DND-41 (cell line): ENCODE measurements at places on chromosomes 13 and 19.

GRCh38 chr19:14114854-14115253 is 2.7 kb downstream of the PRKACA start:
- peak; percentile 29 for DNase-seq
- peaks cover 16% of the 10 kb centered on the region for H3K36me3 ChIP-seq
- no peak overlapping the region for H3K4me3 ChIP-seq
- no peaks in the 10 kb centered on the region for H3K27me3 ChIP-seq
- H3K27ac ChIP-seq, result no peak overlapping the region

- no peaks in the 10 kb centered on the region for H3K36me3 ChIP-seq
- H3K27me3 ChIP-seq, result peaks cover 5% of the 10 kb centered on the region
- no peak overlapping the region for H3K4me3 ChIP-seq
- DNase-seq, result peak; percentile 57
Observed at GRCh38 chr19:40143612-40144011, 47.6 kb upstream of the MAP3K10 start.

DNA sequence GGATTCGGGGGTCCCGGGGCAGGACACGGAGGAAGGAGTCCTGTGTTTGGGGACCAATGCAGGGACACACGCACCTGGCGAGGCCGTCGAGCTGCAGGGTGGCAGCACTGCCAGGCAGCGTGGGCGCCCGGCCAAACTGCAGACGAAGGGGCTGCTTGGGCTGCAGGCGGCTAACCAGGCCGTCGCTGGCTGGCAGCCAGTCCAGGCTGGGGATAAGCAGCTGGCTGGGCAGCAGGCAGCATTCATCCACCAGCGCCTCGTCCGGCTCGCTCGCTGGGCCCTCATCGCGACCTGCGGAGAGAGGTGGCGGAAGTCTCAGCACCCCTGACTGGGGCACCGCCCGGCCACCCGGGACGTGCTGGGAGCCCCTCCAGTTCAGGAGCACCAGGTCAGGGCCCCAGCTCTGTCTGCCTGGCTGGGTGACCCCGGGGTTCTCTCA is 11.5 kb downstream of the CFD start:
- peaks cover 64% of the 10 kb centered on the region for H3K36me3 ChIP-seq
- no peak overlapping the region for H3K4me3 ChIP-seq
- no peak for DNase-seq
- H3K27me3 ChIP-seq, result no peaks in the 10 kb centered on the region
- no peak overlapping the region for H3K27ac ChIP-seq

- no peak for DNase-seq
- H3K36me3 ChIP-seq, result no peaks in the 10 kb centered on the region
Observed at GRCh38 chr13:91024157-91024792, 323.2 kb upstream of the MIR17HG start.

- no peak overlapping the region for H3K4me3 ChIP-seq
- H3K36me3 ChIP-seq, result no peaks in the 10 kb centered on the region
- no peak overlapping the region for H3K27ac ChIP-seq
- H3K4me1 ChIP-seq, result no peaks in the 10 kb centered on the region
Observed at GRCh38 chr19:30428092-30428680, 56.0 kb downstream of the ZNF536 start.

DNA sequence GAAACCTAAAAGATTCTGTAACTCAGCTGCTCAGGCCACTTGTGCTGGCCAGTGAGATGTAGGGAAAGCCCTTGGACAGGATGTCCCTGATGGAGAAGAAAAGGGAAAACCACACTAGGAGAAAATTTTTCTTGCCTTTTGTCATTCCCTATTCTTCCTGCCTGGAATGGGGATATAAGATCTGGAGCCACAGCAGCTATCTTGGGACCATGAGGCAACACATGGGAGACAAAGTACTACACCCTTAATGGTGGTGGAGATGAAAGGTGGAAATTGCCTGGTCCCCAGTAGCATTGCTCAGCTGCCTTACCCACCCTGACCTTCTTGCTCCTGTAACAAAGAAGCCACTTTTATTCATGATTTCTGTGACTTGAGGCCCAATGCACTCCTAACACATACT is 9.4 kb downstream of the RSPH6A start:
- H3K4me1 ChIP-seq, result peaks cover 15% of the 10 kb centered on the region
- no peaks in the 10 kb centered on the region for H3K36me3 ChIP-seq
- no peaks in the 10 kb centered on the region for H3K27me3 ChIP-seq
- no peak for DNase-seq

GRCh38 chr19:34165295-34165738 is 7.0 kb upstream of the LSM14A start:
- H3K4me1 ChIP-seq, result no peaks in the 10 kb centered on the region
- no peak for DNase-seq
- H3K36me3 ChIP-seq, result no peaks in the 10 kb centered on the region
- H3K27ac ChIP-seq, result no peak overlapping the region
- no peak overlapping the region for H3K4me3 ChIP-seq

GRCh38 chr19:5717215-5717935 is 2.6 kb downstream of the LONP1 start:
- peak overlapping the region; percentile 98 for H3K27ac ChIP-seq
- H3K4me1 ChIP-seq, result peaks cover 38% of the 10 kb centered on the region
- H3K36me3 ChIP-seq, result peaks cover 42% of the 10 kb centered on the region
- H3K27me3 ChIP-seq, result no peaks in the 10 kb centered on the region
- peak overlapping the region; percentile 81; the same call in 1 of the 2 replicates for H3K4me3 ChIP-seq

GRCh38 chr13:80390338-80390737 is 49.4 kb upstream of the SPRY2 start:
- no peak overlapping the region for H3K27ac ChIP-seq
- no peaks in the 10 kb centered on the region for H3K36me3 ChIP-seq
- H3K4me1 ChIP-seq, result no peaks in the 10 kb centered on the region
- no peak overlapping the region for H3K4me3 ChIP-seq
- H3K27me3 ChIP-seq, result no peaks in the 10 kb centered on the region

DNA sequence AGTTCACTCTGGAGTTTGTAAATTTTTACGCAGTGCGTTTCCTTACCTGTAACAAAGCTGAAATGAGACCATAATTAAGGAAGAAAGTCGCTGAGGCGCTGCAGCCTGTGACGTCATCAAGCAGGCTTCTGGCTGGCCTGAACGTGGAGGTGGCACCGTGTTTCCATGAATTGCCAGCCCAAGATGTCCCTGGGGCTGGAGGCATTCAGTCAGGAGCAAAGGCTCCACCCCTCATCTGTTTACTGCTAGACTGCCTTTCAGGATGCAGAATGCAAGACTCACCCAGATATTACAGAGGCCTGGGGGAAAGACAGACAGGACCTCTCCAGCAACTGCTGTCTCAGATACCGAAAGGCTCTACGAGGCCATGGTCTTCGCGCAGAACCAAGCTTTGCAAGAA is 424.6 kb downstream of the TSHZ3 start:
- H3K4me1 ChIP-seq, result no peaks in the 10 kb centered on the region
- H3K4me3 ChIP-seq, result no peak overlapping the region
- no peaks in the 10 kb centered on the region for H3K27me3 ChIP-seq
- no peak overlapping the region for H3K27ac ChIP-seq
- no peaks in the 10 kb centered on the region for H3K36me3 ChIP-seq
- no peak for DNase-seq

GRCh38 chr19:29978080-29978479 is 36.0 kb downstream of the URI1 start:
- H3K27ac ChIP-seq, result no peak overlapping the region
- no peaks in the 10 kb centered on the region for H3K4me1 ChIP-seq
- no peak for DNase-seq

DNA sequence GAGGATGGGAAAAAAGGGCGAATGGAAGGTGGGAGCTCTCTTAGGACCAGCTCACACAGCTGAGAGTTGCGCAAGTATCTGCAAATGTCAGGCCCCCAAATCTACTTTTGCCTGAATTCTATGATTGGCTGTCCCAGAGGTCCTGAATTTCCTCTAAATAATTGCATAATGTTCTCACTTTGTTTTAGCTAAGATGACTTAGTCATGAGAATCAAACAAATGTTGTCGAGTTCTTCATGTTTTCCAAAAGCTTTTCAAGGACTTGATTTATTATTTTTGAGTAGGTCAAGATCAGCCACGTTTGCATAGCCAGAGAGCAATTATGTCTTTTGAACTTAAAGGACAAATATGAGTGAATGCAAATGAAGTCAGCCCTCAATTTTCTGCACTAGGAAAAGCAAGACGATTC is 246.6 kb upstream of the MAB21L1 start:
- H3K27ac ChIP-seq, result no peak overlapping the region
- DNase-seq, result no peak
- no peaks in the 10 kb centered on the region for H3K4me1 ChIP-seq
- H3K4me3 ChIP-seq, result no peak overlapping the region
- H3K36me3 ChIP-seq, result no peaks in the 10 kb centered on the region
- H3K27me3 ChIP-seq, result peaks cover 17% of the 10 kb centered on the region

DNA sequence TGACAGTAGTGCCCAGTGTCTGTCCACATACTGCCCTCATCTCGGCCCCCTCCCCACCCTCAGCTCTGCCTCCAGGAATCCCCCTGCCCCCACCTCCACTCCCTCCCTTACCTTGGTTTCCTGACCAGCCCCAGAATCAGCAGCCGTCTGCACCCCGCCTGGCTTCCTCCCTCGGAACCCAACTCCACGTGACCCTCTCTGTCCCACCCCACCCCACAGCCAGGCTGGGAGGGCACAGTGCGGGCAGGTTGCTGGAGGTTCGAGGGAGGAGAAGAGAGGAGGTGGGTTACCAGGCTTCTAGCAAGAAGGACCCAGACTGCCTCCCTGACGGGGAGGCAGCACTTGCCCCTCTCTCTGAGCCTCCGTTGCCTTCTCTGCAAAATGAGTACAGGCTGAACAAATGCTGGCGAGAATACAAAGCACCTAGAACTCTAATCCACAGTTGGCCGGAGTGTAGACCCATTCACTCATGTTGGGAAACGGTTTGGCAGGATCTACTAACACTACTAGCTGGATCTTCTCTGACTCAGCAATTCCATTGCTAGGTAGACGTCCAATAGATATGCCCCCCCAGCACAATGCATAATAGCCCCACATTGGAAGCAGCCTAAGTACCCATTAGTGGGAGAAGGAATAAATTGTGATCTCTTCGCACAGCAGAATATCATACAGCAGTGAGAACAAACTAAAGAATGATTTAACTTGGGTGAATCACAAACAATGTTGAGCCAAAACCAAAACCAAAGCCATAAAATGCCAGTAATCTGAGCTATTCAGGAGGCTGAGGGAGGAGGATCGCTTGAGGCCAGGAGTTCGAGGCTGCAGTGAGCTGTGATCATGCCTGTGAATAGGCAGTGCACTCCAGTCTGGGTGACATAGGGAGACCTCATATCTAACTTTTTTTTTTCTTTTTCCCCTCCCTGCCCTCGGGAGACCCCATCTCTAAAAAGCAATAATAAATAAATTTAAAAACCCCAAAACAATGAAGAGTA is at the start of gene RASAL3:
TSS of gene RASAL3 (minus strand) at position 151 of the 992 bp plus-strand sequence. CDS start 186 bp downstream, outside the sequence.
- H3K27ac ChIP-seq, result peak within 1 kb of the TSS; percentile 94
- peaks cover 28% of the 10 kb centered on the region for H3K36me3 ChIP-seq
- H3K27me3 ChIP-seq, result no peaks in the 10 kb centered on the region
- H3K4me3 ChIP-seq, result peak within 1 kb of the TSS; percentile 83
- peak; percentile 86 for DNase-seq
- H3K4me1 ChIP-seq, result peaks cover 48% of the 10 kb centered on the region

GRCh38 chr19:11096210-11096841 is 7.1 kb downstream of the LDLR start:
- peaks cover 91% of the 10 kb centered on the region for H3K36me3 ChIP-seq
- 0 out of 2 replicates have a peak overlapping the region, but pooled peaks have one; percentile 3 for H3K27ac ChIP-seq
- H3K4me3 ChIP-seq, result no peak overlapping the region
- H3K4me1 ChIP-seq, result peaks cover 43% of the 10 kb centered on the region

DNA sequence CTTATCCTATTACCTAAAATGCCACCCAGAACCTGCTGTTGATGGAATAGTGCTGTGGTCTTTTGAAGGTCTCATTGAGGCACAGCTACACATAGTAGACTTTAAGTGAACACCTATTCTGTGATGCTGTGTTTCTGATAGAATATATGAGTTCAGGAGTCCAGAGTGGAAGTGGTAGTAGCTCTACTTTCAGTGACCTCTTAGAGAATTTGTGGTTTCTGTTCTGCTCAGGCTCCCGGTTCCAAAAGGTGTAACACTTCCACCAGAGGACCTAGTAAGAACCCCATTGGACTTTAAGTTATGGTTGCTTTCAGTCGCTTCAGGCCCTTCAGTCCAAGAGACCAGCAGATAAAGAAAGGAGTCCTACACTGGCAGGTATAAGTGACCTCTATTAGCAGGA is 11.4 kb upstream of the MYCBP2 start:
- DNase-seq, result no peak
- H3K4me3 ChIP-seq, result no peak overlapping the region
- no peaks in the 10 kb centered on the region for H3K4me1 ChIP-seq
- H3K27ac ChIP-seq, result no peak overlapping the region
- H3K27me3 ChIP-seq, result no peaks in the 10 kb centered on the region

GRCh38 chr13:45548281-45548680 is 67.3 kb downstream of the ERICH6B start:
- no peaks in the 10 kb centered on the region for H3K4me1 ChIP-seq
- H3K27ac ChIP-seq, result no peak overlapping the region
- DNase-seq, result peak; percentile 8
- H3K27me3 ChIP-seq, result no peaks in the 10 kb centered on the region
- no peak overlapping the region for H3K4me3 ChIP-seq

DNA sequence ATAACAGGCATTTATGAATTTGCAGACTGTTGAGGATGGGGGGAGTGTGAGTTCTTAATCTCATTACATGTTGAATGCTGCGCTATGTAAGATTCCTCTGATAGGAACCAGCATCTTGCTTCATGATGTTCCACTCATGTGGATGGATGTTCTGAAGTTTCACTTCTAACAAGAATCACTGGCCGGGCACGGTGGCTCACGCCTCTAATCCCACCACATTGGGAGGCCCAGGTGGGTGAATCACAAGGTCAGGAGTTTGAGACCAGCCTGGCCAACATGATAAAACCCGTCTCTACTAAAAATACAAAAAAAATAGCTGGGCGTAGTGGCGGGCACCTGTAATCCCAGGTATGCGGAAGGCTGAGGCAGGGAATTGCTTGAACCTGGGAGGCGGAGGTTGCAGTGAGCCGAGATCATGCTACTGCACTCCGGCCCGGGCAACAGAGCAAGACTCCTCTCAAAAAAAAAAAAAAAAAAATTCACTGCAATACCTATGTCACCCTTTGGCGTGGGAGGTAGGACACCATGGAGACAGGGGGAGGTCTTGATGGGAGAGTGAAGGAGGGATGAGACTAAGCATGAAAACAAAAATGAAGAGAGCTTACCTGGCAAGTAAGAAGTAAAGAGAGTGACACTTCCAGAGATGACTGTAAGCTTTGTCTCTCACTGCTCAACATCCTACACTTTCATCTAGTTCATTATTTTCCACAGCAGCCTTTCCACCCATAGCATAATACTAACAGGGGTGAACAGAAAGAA is 133.0 kb downstream of the DCT start:
- H3K4me3 ChIP-seq, result no peak overlapping the region
- no peaks in the 10 kb centered on the region for H3K4me1 ChIP-seq
- H3K36me3 ChIP-seq, result no peaks in the 10 kb centered on the region
- no peak for DNase-seq

DNA sequence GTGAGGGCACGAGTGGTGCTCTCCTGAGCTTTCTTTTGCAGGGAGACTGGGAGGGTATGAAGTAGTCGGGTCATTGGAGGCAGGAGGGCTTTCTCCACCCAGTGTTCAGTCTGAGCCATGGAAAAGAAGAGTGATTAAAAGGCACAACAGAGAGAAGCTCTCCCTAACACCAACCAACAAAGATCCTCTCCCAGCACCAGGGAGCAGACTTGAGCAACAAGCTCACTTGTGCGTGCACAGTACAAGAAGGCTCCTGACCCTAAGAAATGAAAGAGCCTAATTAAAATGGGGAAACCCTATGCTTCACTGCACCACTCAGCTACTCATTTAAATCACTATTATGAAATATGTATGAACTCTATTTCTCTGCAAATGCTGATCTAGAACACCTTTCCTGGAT is 276.3 kb upstream of the SOX21 start:
- H3K27ac ChIP-seq, result no peak overlapping the region
- H3K27me3 ChIP-seq, result no peaks in the 10 kb centered on the region
- no peak for DNase-seq
- H3K36me3 ChIP-seq, result no peaks in the 10 kb centered on the region
- H3K4me3 ChIP-seq, result no peak overlapping the region
- no peaks in the 10 kb centered on the region for H3K4me1 ChIP-seq
